ENCODE measurements at places on chromosomes 11 and 22.

GRCh38 chr11:842370-843002 lies at the start of the genes POLR2L and TSPAN4:
Gene POLR2L (minus strand): TSS chr11:842529. CDS start chr11:842508, 21 bp downstream.
Gene TSPAN4 (plus strand): TSS chr11:842852. CDS start chr11:850305, 7,453 bp downstream.
- DNase-seq, result peak; percentile 84

DNA sequence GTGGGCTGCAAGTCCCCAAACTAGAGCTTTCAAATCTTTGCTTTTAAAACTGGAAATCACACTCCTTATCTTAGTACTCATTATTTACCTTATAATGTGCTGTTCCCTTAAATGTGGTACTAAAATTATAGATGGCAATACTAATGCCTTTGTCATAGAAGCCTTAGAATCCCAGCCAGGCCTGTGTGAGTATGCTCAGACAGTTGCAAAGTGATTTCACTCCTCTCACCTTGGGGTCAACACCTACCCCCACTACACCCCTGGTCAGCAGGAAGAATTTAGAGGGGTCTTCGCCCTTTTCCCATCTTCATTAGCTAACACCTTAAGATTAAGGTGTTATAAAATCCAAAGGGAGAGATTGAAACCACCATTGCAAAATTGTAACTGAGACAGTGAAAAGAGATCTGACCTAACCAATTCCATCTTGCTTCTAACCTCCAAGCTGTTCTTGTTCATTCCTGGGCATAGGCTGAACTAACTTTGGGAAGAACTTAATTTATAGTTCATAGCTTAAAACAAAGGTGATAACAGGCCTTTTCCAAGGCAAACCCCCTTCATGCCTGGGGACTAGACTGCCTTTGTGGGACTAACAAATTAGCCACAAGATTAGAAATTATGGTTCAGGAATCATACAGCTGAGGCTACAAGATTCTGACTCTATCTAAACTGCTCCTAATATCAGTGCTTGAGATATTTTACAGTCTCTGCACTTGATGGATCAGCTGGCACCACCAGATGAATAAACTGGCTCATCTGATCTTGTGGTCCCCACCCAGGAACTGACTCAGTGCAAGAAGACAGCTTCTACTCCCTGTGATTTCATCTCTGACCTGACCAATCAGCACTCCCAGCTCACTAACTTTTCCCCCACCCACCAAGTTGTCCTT lies 10.4 kb upstream of the MRPL17 start:
- peak; percentile 25 for DNase-seq

DNA sequence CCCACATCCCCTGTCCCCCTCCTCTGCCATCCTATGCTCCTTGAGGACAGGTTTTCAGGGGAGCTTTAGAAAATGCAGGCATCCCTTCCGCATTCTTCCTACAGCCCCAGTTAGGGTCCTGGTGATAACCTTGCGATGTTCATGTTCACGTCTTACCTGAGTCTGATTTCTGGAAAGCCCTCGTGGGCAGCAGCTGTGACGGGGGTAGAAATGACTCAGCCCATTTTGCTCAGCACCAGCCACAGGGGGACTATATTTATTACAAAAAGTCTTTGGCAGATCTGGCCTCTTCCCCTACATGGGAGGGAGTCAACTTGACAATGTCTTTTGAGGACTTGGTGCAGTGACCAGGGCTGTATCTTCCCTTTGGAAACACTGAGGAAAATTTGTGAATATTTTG lies 12.3 kb downstream of the PKNOX2 start:
- DNase-seq, result no peak

DNA sequence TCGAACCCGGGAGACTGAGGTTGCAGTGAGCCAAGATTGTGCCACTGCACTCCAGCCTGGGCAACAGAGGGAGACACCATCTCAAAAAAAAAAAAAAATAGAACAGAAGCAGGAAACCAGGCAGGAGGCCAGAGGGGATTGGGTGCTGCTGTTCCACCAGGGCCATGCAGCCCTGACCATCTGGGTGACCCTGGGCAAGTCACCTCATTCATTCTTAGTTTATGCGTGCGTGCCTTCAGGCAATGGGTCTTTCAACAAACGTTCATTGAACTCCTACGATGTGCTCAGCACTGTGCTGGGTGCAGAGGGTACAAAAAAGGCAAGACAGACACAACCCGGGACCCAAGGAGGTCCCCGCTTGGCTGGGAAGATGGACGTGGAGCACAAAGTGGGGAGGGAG lies 18.3 kb downstream of the RPL3 start:
- DNase-seq, result no peak

- DNase-seq, result no peak
These were observed 12.0 kb downstream of the ST14 start for GRCh38 chr11:130171534-130171933.

GRCh38 chr11:6474806-6475500 lies 1.2 kb upstream of the TRIM3 start:
- DNase-seq, result no peak

- no peak for DNase-seq
These were observed 198.4 kb upstream of the NTM start for GRCh38 chr11:131172011-131172410.

- no peak for DNase-seq
These were observed 133.2 kb downstream of the FAT3 start for GRCh38 chr11:92357841-92358240.

DNA sequence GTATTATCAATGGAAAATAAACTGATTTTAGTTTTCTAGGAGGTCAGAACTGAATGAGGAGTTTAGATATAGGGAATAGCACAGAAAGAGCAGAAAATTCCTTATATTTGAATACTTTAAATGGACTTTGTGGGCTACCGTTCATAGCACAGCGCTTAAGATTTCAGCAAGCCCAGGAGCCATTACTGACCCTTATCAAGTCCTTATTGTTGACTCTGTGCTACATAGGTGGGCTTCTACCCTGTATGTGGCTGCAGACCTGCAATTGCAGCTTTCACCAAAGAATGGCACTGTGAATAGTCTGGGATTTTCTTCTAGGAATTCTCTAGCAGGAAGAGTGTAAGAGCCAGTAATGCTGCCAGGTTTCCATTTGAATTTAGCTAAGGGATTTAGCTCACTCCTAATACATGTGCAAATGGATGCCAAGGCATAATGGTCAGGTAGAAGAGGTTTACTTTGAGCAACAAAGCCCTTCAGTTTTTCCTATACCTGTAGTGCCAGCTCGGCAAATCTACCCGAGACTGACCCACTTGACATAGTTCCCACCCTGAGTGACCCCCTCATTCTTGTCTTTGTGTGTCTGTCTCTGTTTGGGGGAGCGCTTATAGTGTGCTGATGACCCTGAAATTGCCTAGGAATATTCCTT lies 42.5 kb upstream of the DLAT start:
- DNase-seq, result no peak

GRCh38 chr11:65424205-65425104 lies 1.9 kb downstream of the NEAT1 start:
- DNase-seq, result peak; percentile 61

DNA sequence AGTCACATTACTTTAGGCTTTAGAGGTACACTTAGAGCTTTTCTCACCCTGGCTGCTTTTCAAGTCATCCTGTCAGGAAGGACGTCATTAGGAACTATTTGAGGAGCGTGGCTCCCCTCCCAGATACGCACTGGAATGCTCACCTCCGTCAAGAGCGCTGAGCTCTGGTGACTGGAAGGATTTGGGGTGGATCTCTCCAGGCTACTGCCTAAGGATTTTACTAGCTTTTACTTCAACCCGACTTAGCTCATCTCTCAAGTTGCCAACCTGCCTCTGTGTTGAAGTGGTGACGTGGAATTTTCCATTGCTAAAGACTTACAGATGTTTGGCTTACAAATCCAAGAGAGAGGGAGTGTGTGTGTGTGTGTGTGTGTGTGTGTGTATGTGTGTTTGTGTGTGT lies 355.3 kb upstream of the CCDC90B start:
- no peak for DNase-seq

- no peak for DNase-seq
These were observed 77.0 kb downstream of the RPL27A start for GRCh38 chr11:8759634-8760033.

DNA sequence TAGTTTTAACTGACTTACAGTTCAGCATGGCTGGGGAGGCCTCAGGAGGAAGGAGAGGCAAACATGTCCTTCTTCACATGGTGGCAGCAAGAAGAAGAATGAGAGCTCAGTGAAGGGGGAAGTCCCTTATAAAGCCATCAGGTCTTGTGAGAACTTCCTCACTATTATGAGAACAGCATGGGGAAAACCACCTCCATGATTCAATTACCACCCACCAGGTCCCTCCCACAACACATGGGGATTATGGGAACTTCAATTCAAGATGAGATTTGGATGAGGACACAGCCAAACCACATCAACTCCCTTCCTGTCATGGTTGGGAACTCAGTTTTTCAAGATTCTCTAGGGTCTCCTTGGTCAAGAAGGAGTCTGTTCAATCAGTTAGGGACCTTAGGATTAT lies 432.9 kb upstream of the CNTN5 start:
- DNase-seq, result no peak

DNA sequence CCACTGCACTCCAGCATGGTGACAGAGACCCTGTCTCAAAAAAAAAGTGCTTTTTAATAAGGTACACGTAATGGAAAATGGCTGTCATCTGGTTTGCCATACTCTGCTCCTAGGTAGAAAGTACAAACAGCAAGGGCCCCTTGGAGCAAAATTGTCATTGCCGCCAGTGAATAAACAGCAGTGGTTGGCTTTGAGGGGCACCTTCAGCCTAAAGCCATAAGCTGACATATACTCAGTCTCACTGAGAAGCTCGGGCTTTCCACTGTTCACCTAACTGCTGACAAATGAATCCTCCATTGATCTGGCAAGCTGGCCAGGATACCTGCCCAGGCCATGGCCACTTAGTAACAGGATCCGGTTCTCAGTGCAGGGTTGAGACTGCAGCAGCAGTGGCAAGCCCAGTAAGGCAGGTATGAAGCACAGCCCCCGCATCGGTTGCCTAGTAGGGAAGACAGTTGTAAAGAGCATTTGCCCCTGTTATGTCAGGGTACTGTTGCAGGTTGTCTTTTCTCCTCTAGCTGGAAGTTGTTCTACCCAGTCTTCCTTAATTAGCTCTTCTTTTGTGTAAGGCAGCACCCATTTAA lies 38.8 kb downstream of the MARK2 start:
- no peak for DNase-seq

DNA sequence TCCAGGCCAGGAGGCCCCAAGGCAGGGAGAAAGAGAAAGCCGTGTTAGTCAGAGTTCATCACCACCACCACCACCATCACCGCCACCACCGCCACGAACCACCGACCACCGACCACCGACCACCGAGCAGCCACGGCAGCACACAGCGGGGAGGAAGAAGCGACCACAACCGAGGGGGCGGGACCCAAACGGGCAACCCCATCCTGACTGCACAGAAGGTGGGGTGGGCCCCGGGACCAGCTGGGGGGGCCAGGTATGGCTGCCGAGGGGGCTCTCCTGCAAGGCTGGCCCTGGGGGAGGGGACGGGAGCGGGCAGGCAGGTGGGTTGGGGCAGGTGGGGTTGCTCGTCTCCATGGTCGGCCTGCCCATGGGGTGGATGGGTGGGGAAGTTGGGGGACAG lies 34.2 kb downstream of the SYT7 start:
- DNase-seq, result no peak

- no peak for DNase-seq
These were observed 366.8 kb downstream of the SHANK2 start for GRCh38 chr11:70885281-70886231.

GRCh38 chr22:34934261-34934660 lies 131.7 kb upstream of the ISX start:
- DNase-seq, result no peak

DNA sequence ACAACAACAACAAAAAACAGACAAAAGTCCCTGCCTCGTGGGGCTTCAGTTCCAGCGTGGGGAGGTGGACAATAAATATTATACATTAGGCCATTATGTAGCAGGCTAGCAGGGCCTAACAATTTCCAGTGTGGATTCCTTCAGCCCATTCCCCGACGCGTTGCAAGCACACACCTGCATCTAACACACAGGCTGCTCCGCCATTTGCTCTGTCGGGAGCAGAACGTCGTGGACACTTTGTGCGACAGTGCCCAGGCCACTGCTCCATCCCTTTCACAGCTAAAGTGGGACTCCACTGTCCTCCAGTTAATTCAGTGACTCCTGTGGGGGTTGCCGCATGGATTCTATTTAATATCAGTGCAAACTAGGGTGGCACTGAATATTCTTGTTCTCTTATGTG lies 10.9 kb upstream of the FGF3 start:
- DNase-seq, result no peak

- no peak for DNase-seq
These were observed 25.1 kb downstream of the CSRP3 start for GRCh38 chr11:19176629-19177186.

DNA sequence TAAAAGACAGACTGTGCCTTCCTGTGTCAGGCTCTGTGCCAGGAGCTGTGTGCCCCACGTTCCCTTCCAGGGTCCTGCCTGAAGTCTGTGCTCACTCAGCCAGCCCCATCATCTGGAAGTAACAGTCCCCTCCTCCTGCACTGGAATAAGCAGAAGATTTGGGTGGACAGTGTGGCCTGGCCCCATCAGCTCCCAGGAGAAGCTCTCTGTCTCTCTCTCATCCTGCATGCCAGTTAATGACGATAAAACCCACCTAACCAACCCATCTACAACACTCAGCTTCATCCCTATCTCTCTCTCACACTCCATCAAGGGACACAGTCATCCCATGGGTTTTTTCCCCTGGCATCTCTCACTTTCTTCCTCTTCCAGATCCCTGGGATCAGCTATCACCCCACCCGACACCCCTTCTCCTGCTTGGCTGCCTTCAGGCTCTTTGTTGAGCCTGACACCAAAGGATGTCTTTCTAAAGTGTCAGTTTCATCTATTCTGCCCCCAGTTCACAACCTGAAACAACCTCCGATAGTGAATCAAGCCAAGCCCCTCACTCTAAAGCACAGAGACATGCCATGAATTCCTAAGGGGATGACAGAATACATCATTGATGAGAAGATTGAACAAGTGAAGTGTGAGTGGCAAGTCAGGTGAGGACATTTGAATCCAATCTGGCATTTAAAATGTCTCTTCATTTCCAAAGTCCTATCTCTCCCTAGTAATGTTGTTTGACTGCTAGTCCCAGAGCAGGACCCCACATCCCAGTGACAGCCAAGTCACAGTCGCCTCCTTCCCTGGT lies 91.4 kb upstream of the TOP3B start:
- DNase-seq, result no peak

- DNase-seq, result no peak
These were observed 9.5 kb upstream of the LTO1 start for GRCh38 chr11:69684651-69685050.

DNA sequence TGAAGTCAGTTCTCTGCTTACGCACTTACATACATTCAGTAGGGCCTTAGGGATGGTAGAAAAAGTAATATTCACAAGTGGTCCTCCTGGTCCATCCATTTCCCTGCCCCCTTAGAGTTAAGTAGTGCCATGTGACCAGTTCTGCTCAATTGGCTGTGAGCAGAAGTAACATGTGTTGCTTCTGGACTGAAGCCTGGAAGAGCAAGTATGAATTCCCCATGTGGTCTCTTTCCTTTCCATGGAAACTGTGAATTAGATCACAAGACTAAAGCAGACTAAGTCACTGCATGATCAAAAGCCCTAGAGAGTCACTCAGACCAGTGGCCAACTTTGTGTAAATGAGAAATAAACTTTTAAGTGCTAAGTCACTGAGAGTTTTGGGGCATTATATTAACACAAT lies 341.7 kb upstream of the CADM1 start:
- DNase-seq, result no peak

GRCh38 chr22:25748140-25748539 lies 6.2 kb downstream of the MYO18B start:
- DNase-seq, result no peak
